Activated CD4-positive, alpha-beta T cell treated with anti-CD3 and anti-CD28 coated beads for 1 hour (primary cell): ENCODE measurements at places on chromosomes 3 and 15.

GRCh38 chr15:72966641-72967040 is 85.6 kb upstream of the NEO1 start:
- no peak for DNase-seq

DNA sequence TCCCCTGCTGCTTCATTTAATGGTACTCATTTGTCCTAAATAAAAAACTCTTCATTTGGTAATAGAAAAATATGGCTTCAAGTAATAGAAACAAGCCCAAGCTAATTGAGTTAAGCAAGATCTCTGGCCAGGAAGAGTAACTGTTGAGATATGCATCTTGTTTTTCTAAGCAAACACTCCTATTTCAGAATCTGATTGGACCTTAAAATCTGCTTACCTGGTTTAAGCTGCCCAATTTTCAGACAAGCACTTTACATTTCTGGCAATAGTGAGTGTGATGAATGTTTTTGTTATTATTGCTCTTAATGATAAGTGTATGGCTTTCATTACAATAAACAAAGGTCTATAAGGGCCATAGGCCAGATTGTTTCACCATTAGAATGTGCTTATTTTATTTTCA is 86.2 kb downstream of the CMSS1 start:
- DNase-seq = no peak

DNA sequence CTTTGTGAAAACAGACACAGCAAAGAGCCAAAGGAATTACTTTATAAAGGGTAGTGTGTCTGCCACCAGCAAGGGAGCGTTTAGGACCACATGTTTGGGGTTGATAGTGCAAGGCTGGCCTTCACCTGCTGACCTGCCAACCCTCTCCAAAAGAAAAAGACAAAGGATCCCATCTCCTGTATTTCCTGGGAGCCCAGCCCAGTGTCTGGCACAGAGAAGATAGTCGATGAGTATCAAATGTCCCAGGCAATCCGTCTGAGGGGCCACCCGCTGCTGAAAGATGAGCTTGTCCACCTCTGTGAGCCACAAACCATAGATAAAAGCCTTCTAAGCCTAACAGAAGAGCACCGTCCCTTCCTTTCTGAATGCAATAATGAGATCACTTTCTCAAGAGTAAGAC is 154.8 kb upstream of the CTNNB1 start:
- no peak for DNase-seq

GRCh38 chr3:129009266-129009665 is 8.2 kb downstream of the EFCC1 start:
- DNase-seq = no peak

DNA sequence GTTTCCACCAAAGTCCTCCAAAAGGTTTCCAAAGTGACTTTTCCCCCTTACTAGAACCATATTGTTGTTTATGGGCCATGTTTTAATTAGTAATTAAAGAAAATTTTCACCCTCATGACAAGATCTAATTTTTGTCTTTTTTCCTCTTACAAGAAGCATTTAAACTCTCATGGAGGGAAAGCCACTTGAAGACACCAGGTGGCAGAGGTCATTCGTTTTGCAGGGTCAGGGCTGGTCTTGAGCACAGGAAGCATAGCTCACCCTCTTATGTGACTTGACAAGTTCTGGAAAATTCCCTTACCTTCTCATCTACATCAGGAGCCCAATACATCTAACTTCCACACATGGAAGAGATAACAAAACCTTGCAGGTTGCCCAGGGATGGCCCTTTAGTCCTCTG is 163.7 kb downstream of the GREM1 start:
- DNase-seq = no peak

GRCh38 chr3:43892061-43892460 is 201.3 kb downstream of the ABHD5 start:
- no peak for DNase-seq

DNA sequence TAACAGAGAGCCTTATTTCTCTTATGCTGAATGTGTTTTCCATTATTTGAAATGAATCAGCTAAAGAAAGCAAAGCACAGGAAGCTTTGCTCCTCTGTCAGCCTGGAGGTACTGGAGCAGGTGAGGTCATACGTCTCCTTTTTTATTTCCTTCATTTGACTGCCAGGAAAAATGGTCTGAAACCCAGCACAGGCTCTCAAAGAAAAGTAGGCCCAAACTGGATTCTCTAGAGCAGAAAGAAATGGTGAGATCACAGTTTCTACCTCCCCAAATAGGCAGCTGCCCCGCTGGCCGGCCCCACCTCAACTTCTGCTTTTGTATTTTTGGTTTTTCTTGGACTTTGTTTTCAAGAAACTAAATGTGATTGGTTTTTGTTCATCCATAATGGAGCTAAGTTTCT is 95.1 kb downstream of the RPL39L start:
- DNase-seq = no peak
